ENCODE measurements at places on chromosomes 7 and 10.
A peak's percentile ranks its signal among the peaks of the same experiment; 100 is the strongest.

DNA sequence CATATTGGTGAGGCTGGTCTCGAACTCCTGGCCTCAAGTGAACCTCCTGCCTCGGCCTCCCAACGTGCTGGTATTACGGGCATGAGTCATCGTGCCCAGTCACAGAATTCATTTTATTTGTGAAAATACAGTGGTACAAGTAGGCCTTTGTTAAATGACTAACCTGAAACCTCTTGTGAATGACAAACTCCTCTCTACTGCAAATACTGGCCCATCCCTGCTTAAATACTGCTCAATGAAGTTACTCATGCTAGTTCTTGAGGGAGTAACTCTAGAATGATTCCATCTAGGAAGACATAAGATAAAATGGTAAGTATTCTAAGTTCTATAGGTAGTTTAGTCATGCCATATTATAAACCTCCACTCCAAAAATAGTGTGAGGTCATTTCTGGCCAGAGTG is 80.7 kb downstream of the UBE2H start:
- no peak for DNase-seq

GRCh38 chr7:67359900-67360299 is 363.3 kb downstream of the TYW1 start:
- DNase-seq, result no peak

- no peak for DNase-seq
Observed at GRCh38 chr10:42790835-42791234, 8.2 kb downstream of the BMS1 start.

DNA sequence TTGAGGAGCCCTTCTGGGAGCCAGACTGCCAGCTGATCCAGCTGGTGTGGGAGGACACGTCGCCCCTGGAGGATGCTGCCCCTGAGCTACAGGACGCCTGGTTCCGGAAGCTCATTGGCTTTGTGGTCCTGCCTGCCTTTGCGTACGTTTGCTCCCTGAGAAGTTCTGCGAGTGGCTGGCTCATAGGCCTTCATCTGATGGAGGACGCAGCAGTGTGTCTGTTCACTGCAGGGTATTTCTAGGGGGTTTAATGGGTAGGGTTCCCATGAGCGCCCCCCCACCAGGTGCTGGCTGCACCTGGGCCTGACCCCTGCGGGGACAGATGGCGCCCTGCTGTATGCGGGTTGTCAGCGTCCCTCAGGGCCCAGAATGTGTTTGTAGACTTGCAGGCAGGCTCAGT is 5.0 kb downstream of the PAOX start:
- no peak for DNase-seq

DNA sequence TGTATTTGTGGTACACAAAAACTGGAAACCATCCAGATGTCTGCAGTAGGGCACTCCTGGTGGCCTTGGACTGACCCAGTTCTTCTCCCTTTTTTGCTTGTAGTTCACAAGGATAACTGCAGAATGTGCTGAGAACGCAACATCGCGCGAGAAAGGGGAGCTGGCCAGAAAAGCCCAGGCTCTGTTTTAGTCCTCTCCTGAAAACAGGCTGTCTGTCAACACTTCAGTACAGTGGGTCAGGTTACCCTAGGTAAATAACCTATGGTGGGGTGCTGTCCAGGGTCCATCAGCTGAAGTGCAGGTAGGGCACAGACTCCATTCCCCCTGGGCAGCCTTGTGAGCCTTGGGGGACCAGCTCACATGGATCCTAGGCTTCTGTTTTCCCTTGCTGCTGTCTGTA is 495.8 kb downstream of the MDFIC start:
- DNase-seq, result no peak

DNA sequence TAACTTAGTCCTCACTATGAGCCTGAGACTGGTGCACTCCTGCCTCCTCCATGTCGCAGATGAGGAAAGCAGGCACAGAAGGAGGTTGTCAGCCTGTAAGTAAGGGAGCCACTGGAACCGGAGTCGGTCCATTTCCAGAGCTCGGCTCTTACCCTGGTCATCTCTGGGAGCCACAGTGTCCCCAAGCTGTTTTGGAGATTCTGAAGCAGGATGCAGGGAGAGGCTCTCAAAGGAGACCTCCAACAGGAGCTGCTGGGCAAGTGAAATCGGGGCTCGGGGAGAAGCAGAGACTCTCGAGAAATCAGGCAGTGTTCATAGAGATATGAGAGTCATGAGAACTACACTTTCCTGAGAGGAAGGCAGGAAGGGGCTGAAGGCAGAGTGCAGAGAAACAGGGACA is 39.0 kb downstream of the VSTM4 start:
- no peak for DNase-seq

- no peak for DNase-seq
Observed at GRCh38 chr7:55185321-55185802, 166.5 kb downstream of the EGFR start.

DNA sequence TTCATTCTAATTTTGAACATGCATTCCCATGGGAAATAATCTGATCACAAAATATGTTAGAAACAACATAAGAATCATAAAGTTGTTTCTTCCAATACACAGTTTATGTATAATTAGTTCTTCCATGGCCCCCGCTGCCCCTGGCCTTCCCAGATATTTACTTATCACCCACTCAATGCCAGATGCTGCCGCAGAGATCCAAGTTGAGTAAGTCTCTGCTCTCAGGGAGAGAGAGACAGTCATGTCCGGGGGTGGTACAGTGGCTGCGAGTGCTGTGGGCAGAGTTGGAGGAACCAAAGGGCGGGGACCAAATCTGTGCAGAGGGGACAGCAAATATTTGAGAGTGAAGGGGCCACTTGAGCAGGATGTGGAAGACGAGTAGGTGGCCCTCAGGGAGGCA is 37.1 kb downstream of the COL26A1 start:
- DNase-seq, result no peak

GRCh38 chr7:151134743-151135524 is 32.6 kb downstream of the GBX1 start:
- no peak for DNase-seq

DNA sequence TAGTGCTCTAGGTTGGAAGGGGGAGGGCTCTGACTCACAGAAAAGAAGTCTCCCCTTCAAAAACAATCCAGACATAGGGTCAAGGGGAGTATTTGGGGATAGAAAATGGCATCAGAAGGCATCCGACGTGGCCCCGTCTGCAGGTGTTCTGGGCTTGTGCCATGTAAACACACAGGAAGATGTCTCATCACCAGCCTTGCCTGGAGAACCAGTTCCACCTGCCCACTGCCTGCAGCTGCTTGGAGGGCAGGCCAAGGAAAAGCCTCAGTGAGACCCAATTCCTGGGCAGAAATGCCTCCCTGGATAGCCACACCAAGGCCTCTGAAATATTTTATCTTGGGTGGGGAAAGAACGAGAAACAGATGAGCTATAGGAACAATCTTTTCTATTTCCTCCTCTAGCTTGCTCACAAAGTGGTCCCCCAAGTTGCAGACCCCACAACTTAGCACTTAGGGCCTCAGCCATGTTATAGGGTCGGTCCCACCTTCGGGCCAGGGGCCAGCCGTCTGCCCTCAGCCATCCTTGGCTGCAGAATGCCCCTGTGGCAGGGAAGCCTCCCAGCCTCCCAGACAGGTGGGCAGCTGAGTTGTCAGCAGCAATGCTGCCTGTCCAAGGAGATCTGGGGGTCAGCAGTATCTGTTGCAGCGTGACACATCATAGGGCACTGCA is 54.3 kb upstream of the ECHDC3 start:
- DNase-seq, result no peak

DNA sequence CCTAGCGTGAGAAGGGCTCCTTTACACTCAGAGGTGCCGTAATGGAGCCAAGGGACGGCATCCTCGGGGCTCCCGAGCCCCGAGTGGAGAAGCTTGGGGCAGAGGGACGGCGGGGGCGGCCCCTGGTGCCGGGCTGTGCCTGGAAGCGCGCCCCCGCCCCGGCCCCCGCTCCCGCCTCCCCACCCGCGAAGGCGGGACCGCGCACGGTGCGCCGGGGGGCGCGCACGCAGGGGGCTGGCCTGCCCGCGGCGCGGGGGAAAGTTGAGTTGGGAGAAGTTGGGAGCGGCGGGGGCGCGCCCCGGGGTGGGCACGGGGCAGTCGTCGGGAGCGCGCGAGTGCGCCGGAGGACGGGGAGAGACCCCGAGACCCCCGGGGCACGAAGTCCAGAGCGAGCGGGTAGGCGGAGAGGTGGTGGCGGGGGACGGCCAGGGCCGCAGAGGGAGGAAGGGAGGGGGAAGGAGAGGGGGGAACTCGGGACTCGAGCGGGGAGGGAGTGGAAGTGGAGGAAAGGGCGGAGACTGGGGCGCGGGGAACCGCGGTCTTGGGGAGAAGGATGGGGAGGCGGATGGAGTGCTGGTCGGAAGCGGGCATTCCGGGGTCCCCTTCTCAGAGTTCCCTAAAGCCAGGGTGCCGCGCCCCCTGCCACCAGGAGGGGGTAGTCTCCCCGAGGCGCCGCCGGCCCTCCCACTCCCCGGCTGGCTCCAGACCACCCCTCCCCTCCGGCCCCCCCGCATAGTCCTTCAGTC is at the start of gene SLC4A2:
TSS of gene SLC4A2 (plus strand) at position 223 of the 746 bp plus-strand sequence. CDS start 2,399 bp downstream, outside the sequence.
- peak; percentile 53 for DNase-seq

DNA sequence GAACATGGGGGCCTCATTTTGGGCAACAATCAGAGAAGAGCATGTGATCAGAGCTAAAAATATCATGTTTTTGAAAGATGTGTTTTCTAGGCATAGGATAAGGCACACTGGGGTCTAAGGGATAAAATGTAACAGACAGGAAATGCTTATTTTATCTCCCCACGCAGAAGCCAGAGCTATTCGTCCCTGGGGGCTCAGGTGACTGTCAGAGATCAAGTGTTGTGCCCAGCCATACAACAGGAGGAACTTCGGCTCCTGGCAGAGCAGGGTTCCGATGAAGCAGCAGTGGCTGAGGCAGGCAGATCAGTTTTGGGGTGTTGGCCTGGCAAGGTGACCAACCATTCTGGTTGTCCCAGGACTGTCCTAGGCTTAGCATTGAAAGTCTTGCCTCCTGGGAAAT is 15.2 kb downstream of the NPY start:
- DNase-seq, result no peak

- peak; percentile 40 for DNase-seq
Observed at GRCh38 chr10:91409069-91409868, 875 bp upstream of the HECTD2 start.

DNA sequence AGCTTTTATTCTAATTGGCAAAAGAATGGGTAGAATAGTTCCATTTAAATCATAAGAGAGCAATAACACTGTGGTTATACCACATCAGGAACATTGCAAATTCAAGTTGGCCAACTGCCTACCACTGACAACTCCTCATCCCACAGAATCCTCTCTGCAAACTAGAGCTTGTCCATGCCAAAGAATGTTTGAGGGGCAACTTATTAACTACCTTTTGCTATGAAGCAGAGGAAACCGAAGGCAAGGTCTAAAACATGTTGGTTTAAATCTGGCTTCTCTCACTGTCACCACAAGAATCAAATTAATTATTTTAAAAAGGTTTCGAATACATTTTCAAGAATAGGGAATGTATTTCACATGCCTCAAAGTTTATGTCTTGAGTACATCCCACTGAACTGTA is 36.0 kb downstream of the RHOBTB1 start:
- no peak for DNase-seq

DNA sequence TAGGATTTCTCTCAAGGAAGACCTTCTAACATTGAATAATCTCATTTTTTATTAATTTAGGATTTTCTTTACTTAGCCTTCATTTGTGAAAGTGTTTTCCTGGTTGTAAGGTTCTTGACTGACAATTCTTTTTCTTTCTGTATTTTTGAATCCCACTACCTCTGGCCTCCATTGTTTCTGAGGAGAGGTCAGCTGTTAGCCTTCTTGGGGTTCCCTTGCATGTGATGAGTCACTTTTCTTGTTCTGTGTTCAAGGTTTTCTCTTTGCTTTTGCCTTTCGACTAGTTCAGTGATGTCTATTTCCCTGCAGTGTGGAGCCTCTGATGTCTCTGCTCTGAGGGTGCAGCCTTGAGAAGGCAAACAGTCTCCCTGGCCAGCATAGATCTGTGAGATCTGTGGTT is 304.1 kb upstream of the ZNF32 start:
- no peak for DNase-seq

- no peak for DNase-seq
Observed at GRCh38 chr7:135971366-135971725, 5.8 kb downstream of the MTPN start.

GRCh38 chr10:127932521-127933270 is 25.8 kb downstream of the PTPRE start:
- DNase-seq, result no peak

GRCh38 chr10:126373147-126373546 is 15.1 kb downstream of the ADAM12 start:
- DNase-seq, result no peak
